ENCODE measurements at places on chromosomes 6 and 20.

DNA sequence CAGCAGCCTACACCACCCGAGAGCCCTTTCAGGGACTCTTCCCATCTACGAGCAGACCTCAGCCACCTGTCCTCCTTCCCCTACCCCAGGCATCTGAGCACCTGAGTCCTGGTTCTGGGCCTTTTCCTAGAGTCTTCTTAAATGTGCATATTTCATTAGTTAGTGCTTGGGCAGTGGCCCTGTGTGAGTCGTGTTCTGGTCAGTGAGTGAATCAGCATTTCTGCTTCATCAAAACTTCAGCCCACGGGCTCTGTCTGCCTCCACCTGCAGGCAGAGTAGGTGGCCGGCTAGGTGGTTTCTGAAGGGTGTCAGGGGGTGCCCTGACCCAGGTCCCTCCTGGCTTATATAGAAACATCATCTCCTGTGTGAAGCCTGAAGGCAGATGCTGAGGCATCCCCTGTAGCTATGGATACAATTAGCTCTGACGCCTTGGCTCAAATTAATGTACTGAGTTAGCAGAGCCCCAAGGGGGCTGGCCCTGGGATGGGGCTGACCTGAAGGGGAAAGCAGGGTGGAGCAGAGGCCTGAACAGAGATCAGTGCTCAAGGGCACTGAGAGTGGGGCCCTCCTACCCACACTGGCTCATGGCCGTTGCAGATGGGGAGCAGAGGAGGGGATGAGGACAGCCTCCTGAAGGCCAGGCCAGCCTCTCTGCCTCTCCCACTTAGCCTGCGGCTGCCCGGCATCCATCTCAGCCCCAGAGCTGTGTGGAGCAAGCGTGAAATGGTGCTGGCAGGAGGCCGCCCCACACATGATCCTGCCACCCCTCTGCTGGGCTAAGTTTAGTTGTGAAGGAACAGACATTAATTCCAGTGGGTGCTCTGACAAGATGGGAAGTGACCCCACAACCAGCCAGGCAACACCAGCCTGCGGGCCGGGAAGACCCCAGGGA lies 13.6 kb downstream of the IP6K3 start:
- DNase-seq = no peak

DNA sequence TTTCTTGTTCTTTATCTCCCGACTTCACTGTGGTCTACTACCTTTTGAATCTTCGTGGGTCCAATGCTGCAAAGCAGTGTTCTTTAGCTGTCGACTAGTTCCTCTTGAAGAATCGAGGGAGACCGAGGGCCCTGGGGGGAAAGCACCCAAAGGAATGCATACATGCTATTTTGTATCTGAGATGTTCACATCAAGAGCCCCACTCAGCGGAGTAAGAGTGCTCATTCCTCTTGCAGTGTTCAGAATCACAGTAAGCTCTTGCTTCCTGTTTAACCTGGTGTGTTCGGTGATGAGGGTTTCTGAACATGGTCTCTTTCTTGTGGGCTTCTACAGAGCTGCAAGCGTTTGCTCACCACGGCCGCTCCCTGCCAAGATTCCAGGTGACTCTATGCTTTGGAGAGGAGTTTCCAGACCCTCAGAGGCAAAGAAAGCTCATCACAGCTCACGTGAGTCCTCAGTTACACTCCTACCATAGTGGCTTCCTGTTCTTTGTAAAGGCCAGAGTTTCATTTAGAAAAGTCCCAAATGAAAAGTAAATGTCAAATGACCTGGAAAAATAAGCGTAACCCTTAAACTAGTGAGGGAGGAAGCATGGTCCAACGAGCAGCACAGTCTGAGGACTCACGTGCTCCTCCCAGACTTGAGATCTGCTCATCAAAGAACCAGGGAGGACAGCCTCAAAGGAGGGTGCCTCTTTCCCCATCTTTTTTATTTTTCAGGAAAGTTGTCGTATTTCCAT lies 13.3 kb downstream of the IRF4 start:
- no peak for DNase-seq

DNA sequence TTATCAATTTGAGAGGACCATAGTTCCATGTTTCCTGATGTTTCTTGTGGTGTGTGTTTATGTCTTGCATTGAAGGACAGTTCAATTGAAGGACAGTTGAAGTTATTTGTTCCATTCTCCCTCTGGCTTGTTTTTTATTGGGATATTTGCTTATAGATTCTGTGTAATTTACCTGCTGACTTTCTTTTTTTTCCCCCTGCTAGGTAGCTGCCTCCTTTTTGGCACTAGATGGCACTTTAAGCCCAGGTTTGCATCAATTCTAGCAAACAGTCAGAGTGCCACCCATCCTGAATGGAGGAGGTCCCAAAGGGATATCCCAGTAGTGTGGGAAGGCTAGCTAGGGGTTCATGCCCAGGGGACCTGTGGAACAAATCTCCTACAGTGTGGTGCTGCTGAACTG lies 78.1 kb downstream of the CFAP61 start:
- DNase-seq = no peak

GRCh38 chr6:159842035-159842434 lies 42.0 kb downstream of the PNLDC1 start:
- no peak for DNase-seq

- no peak for DNase-seq
Observed at GRCh38 chr6:52691718-52692117, 20.8 kb downstream of the TMEM14A start.

DNA sequence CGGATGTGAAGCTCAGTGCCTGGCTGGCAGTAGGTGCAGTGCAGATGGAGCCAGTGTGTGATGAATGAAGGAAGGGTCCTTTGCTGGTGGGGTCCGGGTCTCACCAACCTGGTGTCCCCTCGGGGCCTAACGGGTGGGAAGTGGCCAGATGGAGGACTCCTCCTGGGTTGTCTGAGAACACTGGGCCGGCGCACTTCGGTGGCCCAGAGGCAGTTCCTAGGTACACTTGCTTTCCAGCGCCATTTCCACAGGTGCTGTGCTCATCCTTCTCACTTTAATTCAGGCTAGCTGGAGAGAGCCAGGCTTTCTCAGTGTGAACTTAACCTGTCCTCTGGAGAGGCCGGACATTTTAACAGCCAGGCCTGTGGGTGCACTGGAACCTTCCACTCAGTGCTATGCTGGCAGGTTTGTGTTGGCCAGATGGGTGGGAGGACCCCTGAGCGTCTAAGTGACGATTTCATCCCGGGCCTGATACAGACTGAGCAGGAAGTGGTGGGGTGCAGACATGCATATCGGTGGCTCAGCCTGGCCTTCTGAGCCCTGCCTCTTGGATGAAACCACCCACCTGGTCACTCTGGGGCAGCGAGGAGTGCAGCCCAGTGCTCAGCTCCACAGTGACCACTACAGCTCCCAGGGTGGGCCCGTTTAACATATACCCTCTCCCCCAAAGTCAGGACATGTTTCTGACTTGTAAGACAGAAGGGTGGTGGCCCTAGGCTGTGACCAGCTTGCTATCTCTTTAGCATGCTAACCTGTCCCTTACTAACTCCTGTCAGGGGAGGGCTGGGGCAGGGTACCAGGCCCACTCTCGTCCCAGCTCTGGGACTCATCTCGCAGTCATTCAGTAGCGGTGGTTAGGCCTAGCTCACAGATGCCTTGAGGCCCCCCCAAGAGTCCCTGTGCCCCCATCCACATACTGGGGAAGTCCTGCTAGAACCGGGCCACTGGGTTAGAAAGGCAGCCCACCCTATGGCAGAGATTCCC lies 8.2 kb upstream of the PYGB start:
- no peak for DNase-seq

GRCh38 chr6:169457762-169458161 lies 204.1 kb upstream of the THBS2 start:
- DNase-seq = no peak

All from stimulated activated CD4-positive, alpha-beta T cell treated with anti-CD3 and anti-CD28 coated beads, TNF-alpha, amount 100 ng/mL, for 48 hours (primary cell).